ENCODE measurements at places on chromosomes 11 and 22. TPM values are rescaled to one million over a fixed set of nuclear protein-coding genes. Genes with fewer than 3 reads are reported as not detected.

The AQP11 gene
- total RNA-seq, result 0.33 TPM

The IGSF9B gene
- 6.6 TPM for total RNA-seq

The OR5I1 gene
- total RNA-seq, result not detected

The OVOL1 gene
- not detected for total RNA-seq

The GNAZ gene
- 11.6 TPM for total RNA-seq

The FAM180B gene
- total RNA-seq, result not detected

The IFITM10 gene
- 8.2 TPM for total RNA-seq

The RAB38 gene
- 0.77 TPM for total RNA-seq

The PTPRCAP gene
- total RNA-seq, result 278 TPM

The CLDN5 gene
- 61.1 TPM for total RNA-seq

The TNNT3 gene
- not detected for total RNA-seq

The DGCR6 gene
- 5.3 TPM for total RNA-seq

The CENPM gene
- 20.5 TPM for total RNA-seq

Measured in spleen (tissue), 13 donors.